ENCODE measurements at places on chromosomes 5 and 9.
A peak's percentile ranks its signal among the peaks of the same experiment; 100 is the strongest.

DNA sequence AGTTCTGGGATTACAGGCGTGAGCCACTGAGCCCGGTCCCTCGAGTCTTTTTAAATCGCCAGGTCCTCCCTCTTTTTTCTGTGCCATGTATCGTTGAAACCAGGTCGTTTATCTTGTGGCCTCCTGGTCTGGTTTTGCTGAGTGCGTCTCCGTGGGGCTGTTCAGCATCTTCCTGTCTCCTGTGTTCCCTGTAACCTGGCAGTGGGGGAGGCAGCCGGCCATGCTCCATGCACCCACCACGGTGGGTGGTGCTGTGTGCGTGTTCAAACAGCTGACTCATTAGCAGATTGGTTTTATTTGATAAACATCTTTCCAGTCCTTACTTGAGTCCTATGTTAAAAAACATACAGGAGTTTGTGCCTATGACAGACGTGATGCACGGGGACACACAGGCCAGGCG lies 2.7 kb downstream of the RNU6ATAC start:
- DNase-seq: no peak

- no peak for DNase-seq
These were observed 38.5 kb downstream of the ABITRAM start for GRCh38 chr9:108972626-108973209.

- DNase-seq: no peak
These were observed 136.7 kb upstream of the PJA2 start for GRCh38 chr5:109546461-109546860.

DNA sequence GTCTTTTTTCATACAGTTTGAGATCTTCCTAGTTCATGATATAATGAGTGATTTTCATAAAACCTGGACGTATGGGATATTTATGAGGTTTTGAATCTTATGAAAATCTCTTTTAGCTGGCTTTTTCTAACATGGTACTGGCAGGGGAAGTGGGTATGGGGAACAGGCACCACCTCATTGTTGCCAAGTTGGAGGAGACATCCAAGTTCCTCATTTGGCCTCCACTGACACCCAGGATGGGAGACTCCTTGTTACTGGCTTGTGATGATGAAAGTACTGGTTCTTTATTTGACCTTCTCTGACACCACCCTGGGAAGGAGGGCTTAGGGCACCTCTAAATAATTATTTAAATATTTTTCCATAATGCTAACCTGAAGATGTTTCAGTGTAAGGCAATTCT lies 4.0 kb upstream of the TNPO1 start:
- DNase-seq: no peak

- no peak for DNase-seq
These were observed 56.8 kb downstream of the IZUMO3 start for GRCh38 chr9:24488896-24489295.

DNA sequence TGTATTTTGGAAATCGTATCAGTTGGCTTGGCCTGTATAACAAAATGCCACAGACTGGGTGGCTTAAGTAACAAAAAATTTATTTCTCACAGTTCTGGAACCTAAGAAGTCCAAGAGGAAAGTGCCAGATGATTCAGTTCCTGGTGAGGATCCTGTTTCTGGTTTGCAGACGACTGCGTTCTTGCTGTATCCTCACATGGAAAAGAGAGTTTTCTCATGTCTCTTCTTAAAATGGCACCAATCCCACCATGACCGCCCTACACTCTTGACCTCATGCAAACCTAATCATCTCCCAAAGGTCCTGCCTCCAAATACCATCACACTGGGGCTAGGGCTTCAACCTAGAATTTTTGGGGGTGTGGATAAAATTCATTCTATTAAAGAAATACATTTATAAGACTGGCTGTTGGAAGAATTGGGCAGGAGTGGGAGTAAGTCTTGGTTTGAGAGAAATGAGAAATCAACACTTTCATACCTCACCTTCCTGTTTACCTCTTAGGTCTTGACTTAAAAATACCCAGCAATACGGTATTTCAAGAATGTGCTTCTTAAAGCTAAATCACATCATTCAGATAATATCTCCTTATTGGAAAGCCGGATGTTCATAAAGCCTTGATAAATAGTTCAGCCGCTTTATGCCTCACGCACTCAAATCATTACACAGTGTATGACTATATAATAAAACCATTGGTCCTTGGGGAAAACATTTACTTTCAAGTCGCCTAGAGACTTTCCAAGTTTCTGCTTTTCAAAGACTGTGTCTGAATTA lies 28.7 kb downstream of the PTTG1 start:
- no peak for DNase-seq

GRCh38 chr5:82349652-82350051 lies 71.5 kb upstream of the RPS23 start:
- peak; percentile 26 for DNase-seq

DNA sequence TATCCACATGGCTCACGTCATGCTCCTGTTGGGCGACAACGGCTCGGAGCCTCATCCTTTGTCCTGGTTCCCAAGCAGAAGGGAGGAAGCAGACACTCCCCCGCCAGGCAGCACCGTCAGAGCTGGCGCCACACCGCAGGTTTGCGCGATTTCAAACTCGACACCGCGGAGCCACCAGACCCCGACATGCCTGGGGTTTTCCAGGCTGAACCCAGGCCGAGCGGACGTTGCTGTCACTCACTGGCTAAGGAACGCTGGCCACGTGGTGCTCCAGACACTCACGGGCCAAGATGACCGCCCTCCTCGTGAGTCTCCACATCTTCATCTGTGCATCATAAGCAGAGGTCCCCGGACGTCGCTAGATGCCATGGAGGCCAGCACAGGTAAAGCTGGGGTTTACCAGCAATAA lies 9.0 kb downstream of the TERT start:
- DNase-seq: no peak

DNA sequence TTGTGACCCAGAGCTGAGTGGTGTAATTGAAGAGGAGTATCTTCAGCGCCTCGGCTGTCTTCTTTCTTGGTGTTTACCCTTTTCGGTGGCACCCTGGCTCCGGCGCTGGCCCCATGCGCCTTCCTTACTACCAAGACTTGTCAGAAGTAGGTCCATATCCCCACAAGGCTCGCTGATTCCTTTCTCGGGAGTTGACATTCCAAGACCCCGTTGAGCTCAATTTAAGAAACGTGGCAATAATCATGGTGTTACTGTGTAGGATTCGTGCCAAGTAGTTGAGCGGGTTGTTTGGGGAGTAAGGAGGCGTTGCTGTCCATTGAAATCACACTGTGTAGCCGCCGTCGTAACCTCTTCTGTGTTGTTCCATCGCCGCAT lies 795 bp downstream of the NDUFAF2 start:
- no peak for DNase-seq

GRCh38 chr9:130139251-130139650 lies 33.0 kb upstream of the NCS1 start:
- no peak for DNase-seq

DNA sequence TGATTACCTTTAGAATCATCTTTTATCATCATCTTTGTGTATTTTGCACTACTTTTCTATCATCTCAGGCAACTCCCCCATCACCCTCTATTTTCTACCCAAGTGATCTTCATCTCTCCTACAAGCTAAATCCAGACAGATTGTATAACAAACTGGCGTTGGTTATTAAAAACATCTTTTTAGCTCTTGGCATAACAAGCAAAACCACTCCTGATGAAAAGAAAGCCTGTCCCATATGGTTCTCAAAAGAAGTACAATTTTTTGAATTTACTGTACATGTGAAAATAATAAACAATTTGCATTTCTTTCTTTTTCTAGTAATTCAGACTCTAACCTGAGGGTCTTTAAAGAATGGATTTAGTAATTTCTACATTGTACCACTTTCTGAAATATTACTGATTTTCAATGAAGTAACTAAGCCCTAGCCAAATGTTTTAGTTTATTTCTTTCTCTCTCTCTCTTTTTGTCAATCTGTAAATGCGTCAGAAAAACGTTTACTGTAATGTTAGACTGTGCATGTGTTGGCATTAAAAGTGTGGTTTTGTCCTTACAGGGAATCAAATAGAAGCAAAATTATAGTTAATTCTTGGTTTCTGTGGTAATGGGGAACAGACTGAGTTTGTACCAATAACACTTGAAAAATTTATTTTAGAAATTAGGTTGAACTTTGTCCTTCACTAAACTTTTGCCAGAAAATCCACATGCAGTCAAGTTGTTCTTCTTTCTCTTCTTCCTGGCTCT lies 52.5 kb upstream of the RPS23 start:
- DNase-seq: no peak

GRCh38 chr5:168822248-168822744 lies 243.1 kb upstream of the PANK3 start:
- DNase-seq: no peak

DNA sequence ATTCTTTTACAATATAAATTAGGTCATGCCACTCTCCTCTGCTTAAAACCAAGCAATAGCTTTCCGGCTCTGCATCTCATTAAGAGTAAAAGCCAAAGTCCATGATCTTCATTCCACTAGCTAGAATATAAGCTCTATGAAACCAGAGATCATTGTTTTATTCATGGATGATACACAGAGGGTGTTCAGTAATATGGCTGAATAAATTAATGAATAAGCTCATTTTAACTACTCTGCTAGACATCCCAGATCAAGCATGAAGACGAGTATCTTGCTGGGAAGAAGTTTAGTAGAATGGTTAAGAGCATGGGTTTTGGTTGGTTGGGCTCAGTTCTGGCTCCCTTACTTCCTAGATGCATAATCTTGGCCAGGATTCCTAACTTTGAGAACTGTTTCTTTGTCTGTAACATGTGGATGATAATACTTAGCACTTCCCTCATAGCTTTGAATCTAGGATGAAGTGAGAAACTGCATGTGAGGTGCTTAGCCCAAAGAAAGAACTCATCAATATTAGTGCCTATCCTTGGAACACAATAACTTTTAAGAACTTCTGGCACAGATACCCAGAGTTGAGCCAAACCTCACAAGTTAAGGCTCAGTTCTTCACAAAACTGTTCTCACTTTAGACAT lies 106.8 kb downstream of the MSX2 start:
- DNase-seq: no peak

DNA sequence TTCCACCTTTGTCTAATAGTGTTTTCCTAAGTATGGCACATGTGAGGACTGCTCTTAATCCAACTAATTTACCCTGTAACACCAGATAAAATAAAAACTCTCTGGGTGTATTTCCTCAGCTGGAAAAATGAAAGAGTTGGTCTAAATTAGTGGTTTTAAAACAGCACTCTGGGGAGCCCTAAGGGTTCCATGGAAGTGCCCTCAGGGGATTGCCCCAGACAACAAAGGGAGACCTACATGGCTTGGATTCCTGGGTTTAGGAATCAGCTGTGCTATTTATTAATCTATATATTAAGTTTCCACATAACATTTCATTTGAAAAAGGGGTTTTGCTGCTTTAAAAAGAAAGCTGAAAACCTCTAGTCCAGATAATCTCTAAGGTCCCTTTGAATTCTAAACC lies 20.2 kb downstream of the ADAMTS6 start:
- no peak for DNase-seq

DNA sequence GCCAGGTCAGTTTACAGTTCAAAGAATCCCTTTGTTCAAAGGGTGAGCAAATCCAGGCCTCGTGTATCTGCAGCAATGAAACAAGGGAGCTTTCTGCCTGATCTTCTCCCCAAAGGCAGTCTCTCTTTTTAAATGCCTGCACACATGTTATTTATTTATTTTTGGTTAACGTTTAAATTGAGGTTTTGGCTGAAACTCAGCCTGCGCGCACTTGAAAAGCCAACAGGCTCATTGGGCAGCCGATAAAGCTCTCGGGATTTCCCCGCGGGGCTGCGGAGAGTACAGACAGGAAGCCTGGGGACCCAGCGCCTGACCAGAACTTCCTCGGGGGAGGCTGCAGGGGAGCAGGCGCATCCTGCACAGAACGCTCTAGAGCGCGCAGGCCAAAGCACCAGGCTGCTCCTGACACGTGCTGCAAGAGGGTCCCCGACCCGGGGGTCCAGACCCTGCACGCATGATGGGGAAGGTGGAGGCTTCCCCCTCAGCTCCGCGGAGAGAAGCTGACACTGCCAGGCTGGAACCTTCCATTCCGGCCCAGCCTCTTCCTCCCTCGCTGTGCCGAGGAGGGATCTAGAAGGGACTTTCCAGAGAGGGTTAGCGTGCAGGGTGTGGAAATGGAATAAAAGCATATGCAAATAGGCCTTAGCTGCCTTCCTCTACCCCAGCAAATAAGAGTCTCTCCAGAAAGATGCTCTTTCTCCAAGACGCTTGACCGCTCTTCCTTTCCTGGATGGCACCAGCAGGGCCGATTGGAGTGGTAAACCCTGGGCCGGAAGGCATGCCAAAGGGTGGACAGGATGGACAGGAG lies 46.1 kb downstream of the PTTG1 start:
- peak; percentile 64 for DNase-seq

GRCh38 chr5:3452622-3453021 lies 143.0 kb upstream of the IRX1 start:
- DNase-seq: no peak

- DNase-seq: no peak
These were observed 2.8 kb downstream of the OTULIN start for GRCh38 chr5:14667290-14667689.

DNA sequence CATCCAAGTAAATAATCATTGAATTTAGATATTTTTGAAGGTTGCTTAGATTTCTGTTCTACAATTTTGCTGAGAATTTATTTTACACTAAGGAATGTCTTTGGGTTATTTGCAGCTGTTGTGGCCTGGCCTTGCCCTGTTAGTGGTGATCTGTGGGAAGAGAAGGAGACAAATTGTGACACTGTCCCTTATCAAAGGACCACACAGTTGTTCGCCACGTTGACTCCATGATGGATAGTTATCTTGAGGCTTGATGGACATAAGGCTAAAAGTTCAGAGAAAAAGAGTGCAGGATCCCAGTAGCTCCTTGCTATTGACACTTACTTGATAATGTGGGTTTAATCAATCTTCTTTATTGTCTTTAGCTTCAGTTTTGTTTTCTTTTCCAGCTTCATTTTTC lies 186.6 kb upstream of the MEF2C start:
- no peak for DNase-seq

- DNase-seq: peak; percentile 48
These were observed 36.7 kb downstream of the SARDH start for GRCh38 chr9:133701321-133701980.

GRCh38 chr9:124886461-124886860 lies 24.5 kb downstream of the ARPC5L start:
- DNase-seq: no peak

GRCh38 chr9:133149130-133150015 lies 14.3 kb downstream of the GBGT1 start:
- peak; percentile 76 for DNase-seq

- no peak for DNase-seq
These were observed 12.4 kb upstream of the CRB2 start for GRCh38 chr9:123343443-123344191.
